Activated T-helper 1 cell treated with Interleukin-2 at 50 U/mL for 16 hours (primary cell): ENCODE measurements at places on chromosomes 12 and 14.

DNA sequence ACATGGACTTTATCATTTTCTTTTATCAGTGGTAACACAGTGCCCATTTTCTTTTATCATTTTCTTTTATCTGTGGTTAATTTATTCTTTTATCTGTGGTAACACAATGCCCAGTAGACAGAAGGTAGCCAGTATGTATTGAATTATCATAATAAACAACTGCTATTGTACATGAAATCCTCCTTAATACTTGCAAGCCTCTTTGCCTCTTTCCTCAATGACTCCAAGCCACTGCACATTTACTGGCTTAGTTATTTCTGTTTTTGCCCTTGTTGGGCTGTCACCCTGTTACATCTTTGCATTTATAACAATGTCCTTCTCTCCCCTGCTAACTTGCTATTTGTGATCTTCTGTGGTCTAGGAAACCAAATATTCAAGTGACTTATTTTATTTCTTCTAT is 345.0 kb downstream of the ATP23 start:
- no peak for DNase-seq

DNA sequence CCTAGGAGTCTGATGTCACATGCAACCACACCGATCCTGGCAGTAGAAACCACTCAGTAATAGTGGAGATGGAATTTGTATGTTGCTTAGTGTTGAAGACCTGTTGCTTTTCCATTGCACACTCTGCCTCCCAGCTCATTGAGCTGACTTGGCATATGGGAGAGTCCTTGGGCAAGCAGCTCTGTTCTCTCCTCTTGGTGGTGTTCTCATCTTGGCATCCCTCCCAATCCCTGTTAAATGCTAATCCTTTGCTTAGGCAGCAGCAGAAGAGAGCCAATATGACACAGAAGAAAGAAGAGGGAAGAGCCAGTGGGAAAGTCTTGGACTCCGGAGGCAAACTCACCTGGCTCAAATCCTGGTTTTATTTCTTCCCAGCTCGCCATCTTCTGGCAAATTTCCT is 178.0 kb upstream of the CAND1 start:
- no peak for DNase-seq

DNA sequence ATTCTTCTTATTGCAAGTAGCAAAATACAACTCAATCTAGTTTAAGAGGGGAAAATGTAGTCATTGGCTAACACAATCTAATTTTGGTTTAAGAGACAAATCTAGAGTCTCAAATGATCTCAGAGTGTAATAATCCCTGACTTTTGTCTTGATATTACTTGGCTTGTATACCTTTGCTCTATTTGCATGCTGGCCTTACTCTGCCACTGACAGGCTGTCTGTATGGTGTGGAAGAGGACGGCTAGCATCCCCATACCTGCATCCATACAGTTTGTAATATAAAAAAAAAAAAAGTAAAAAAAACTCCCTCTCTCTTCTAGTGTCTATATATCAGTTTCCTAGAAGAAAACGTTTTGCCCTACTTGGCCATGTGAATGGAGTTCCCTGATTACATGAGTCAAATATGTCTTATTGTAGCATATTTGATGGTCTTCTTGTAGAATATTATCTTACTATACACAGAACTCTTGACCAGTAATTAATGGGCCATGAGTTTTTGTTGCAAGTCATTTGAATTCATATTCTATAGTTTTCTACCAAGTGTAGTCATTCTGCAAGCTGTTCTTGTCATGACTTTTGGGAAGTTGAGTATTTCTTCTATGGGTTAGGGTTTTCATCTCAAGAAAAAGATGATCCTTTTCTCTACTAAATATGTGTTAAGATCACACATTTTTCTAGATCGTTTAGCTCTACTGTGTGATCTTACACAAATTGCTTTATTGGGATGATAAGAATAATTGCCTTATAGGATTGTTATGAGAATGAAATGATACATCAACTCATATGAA is 8.2 kb downstream of the HIF1A start:
- DNase-seq, result no peak

GRCh38 chr14:33493266-33493665 is 457.6 kb downstream of the EGLN3 start:
- no peak for DNase-seq

DNA sequence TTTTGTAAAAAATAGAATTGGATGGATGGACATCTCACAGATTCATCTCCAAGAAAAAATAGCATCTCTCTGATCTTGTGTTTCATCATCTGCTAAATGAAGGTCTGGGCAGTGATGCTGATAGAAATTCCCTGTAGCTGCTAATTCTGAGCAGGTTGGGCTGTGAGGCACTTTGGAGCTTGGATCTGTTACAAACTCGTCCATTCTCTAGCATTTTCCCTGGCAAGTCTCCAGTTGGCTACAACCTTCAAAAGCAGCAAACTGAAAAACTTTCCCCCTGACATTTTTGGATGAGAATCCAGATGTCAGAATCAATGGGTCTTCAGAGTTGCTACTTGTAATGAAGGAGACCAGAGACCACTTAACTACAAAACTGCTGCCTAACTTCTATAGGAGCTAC is 72.7 kb downstream of the TPH2 start:
- no peak for DNase-seq

- no peak for DNase-seq
Observed at GRCh38 chr14:71388862-71389261, 481.6 kb downstream of the PCNX1 start.

DNA sequence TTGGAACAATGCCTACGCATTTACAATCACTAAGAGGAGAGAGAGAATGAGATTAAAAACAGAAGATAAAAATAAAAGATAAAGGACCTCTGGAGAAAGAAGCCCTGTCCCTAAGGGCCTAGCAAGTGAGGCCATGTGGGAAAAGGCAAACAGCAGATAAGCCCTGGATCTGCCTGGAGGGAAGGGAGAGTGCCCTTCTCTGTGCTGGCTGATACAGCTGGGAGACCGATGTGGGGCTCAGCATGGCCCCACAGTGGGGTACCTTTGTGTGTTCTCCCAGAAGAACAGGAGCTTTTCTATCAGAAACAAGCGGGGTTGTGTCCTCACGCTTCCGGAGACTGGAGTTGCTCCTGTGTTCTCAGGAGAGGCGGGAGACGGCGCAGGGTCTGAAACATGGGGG is 59.9 kb downstream of the TMCC3 start:
- no peak for DNase-seq

GRCh38 chr12:103470664-103471063 is 25.1 kb downstream of the C12orf42 start:
- no peak for DNase-seq

DNA sequence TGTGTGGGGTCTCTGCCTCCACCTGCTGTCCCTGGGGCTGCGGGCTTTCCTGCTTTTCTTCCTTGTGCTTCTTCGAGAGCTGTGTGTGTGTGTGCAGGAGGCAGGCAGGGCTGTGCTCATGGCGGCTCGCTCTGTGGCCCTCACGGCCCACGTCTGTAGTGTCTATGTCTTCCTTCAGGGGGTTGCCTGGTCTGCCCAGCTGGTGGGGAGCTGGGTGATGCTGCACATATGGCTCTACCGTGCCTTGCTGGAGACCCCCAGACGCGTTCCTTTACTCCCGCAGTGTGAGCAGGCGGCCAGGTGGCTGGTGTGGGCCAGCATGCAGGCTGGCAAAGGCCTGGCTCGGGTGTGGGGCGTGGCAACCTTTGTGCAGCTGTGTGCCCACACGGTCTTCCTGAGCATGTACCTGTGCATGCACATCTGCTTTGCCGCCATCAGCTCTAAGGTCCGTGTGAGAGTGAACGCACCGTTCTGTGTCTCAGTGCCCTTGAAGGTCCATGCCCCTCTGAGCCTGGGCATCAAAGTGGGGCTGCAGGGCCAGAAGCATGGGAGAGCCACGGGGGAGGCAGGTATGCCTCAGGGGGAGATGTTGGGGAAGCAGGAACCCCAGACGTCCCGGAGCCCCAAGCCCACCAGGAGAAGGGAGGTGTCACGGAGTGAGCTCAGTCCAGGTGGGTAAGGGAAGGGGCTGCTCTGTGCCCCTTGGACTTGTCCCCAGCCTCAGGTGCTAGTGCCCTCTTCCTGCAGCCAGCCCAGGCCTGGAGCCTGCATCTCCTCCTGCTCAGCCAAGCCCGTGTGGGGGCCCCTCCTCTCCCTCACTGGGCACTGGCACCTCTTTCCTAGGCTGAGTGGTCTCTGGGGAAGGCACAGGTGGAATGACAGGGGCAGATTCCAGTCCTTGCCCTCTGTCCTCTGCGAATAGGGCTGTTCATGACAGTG is 26.4 kb downstream of the CLSTN3 start:
- no peak for DNase-seq

DNA sequence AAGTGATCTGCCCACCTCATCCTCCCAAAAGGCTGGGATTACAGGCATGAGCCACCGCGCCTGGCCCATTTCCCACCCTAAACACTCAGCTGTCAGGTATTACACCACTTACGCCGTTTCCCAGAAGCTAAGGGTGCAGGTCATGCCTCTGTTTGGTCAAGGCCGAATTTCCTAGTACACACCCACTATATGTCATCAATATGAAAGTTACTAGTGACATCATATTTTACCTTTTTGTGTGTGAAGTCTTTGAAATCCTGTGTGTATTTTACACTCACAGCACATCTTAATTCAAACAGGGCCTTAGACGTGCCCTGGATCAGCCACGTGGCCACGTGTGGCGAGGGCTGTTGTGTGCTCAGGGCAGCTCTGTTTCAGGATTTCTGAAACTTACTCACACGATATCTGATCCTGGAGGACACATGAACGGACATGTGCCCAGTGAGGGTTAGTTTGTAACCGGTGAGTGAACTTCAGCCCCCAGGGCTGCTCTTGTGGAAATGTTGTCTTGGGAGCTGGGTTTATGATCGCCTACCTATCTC is 51.8 kb downstream of the GLT1D1 start:
- DNase-seq, result no peak

DNA sequence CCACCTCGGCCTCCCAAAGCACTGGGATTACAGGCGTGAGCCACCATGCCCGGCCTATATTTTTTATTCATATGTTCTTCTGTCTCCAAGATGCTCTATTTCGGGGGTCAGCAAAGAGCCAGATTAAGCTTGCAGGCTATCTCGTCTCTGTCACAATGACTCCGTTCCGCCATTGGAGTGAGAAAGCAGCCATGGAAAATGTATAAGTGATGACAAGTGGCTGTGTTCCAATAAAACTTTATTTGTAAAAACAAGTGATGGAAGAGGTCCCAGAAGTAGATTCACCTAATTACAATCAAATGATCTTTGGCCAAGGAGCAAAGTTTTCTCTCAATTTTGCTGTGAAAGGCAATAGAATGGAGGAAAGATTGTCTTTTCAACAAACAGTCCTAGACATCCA is 342.6 kb downstream of the MED13L start:
- no peak for DNase-seq

DNA sequence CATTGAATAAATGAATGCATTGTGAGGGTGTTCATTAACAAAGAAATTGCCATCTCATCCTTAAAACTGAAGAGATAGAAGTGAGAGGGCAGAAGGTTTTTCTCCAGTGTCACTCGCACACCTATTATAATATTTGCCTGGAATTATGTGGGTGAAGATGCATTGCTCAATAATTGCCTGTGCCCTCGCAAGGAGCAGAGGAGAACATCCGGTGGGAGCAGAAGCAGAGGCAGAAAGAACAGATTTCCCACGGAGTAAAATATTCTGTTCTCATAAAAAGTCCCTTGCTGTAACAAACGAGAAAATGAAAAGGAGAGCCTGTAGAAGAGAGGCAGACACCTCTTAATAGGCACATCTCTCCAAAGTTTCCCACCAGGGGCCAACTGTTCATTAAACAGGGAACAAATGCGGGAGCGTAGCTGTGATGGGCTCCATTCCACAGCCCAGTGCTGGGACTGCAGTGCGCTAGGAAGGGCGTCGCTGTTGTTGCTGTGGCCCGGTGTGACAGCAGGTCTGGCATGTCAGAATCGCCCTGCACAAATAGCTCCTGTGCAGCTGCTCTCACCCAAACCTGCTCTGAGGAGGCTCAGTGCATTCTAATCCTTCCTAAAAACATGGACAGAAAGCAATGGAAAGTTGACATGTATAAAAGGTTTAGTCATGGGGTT is 359.8 kb downstream of the APAF1 start:
- no peak for DNase-seq

DNA sequence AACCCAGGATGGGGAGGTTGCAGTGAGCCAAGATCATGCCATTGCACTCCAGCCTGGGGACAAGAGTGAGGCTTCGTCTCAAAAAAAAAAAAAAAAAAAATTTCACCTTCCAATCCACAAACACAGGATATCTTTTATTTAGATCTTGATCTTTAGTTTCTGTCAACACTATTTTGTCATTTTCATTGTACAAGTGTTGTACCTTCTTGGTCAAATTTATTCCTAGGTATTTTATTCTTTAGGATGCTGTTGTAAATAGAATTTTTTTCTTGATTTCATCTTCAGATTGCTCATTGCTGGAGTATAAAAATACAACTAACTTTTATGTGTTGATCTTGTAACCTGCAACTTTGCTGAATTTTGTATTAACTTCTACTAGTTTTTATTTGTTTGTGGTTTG is 60.8 kb downstream of the ARHGAP5 start:
- no peak for DNase-seq

DNA sequence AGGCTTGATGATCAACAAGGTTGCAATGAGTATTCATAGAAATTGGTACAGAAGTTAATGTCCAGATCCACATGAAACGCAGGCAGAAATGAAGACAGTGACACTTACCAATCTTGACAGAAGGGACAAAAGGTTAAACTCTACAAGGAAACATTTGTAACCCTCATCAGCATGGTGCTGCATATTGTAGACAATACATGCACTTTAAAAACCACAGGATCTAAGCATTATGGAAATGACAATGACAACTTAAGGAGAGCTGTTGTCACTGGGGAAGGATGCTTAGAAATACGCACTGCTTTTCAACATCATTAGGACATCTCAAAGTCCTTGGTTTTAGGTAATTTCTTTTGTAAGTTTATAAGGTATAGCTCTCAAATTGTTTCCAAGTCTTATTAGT is 130.6 kb downstream of the ATP23 start:
- no peak for DNase-seq

- no peak for DNase-seq
Observed at GRCh38 chr12:62750941-62751809, 183.8 kb downstream of the PPM1H start.

GRCh38 chr14:83764656-83765599 is 1765.0 kb upstream of the FLRT2 start:
- no peak for DNase-seq

GRCh38 chr12:108879615-108880254 is at the start of gene DAO:
TSS of gene DAO (plus strand) at chr12:108880092. CDS start at chr12:108885007, 4,915 bp downstream.
- DNase-seq, result no peak

DNA sequence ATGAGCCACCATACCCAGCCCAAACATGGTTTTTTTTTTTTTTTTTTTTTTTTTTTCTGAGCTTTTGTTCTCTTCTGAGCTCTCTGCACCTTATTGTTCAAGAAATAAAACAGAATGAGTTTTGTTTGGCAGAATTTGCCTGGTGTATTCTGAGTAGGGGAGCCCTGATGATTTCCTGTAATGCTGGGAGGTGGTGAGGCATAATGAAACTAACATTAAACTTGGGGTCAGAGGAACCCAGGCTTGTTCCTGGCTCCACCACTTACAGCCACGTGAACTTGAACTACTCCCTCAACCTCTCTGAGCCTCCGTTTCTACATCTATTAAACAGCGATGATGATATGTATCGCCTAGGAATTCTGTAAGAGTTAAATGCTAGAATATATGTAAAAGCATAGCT is 276.3 kb upstream of the CRY1 start:
- DNase-seq, result no peak
